ENCODE measurements at places on chromosomes 12 and 14.

DNA sequence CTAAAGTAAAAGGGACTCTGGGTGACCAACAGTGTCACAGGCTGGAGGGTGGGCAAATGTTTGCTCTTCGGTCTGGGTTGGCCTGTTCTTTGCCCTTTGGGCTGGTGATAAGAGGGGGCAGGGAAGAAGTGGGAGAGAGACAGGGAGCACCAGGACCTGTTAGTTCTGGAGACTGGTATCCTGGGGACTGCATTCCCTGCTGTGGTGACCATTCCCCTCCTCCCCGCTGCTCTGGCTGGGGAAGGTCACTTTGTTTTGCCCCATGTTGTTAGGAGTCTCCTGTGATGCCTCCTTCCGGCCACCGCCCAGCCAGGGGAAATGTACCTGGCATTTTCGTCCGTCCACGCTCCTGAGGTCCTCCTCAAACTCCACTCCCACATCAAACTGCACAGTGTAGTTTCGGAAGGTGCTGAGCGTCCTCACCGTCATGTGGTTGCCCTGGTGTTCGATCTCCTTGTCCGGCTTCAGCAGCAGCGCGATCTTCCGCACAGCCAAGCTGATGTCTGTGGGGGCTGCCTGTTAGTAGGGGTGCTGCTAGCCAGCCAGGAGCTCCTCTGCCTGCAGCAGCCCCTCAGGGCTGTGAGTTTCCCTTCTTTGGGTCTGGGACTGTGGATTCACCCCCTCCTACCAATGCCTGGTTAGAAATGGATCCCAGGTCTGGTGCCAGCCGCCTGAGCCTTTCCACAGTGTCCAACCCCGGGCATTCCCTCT is 618 bp downstream of the RBP5 start:
- no peak for DNase-seq

DNA sequence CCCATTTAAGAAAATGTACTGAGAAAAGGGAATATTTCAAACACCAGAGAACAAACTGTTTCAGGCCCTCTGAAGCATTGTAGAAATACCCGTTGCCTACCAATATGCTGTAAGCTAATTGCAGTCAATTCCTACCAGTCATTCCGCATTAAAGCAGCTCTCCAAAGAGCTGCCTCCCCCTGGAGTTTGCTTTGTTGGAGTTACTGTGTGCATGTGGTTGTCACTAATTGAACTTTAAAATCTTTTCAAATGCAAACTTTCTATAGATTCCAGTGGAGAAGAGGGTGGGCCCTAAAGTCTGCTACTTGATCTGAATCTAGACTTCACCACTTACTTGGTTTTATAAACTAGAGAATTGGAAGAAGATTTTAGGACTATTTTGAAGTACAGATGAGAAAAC is 112.7 kb downstream of the PLXNC1 start:
- no peak for DNase-seq

- DNase-seq = no peak
Measured at GRCh38 chr12:15535352-15535781, 213.1 kb downstream of the PTPRO start.

- DNase-seq = no peak
Measured at GRCh38 chr12:120075034-120075616, 41.4 kb downstream of the RAB35 start.

DNA sequence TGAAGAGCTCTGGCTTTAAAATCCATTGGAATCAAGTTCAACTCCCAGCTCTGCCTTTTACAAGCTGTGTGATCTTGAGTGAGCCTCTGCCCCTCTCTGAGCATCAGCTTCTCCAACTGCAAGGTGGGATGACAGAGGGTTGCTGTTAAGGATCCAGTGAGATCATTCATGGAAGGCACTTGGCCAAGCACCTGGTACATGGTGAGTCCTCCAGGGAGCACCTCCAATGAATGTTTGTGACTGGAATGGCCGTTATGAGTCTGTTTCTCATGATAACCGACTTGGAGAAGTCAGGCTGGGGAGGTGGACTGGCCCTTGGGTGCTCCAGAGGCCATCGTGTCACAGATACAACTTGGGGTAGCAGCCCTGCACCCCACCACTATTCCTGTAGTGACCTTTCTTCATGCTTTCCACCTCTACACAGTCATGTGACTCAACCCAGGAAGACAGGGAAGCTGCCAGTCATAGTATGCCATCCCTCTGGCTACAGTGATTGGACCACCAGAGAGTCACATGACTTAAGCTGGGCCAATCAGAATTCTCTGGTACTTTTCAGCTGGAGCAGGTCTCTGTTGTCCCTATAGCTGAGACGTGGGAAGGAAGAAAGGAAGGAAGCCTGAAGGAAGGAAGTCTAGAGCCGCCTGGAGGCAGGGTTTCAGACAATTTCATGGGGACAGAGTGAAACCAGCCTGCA is 146.5 kb upstream of the MYL2 start:
- no peak for DNase-seq

DNA sequence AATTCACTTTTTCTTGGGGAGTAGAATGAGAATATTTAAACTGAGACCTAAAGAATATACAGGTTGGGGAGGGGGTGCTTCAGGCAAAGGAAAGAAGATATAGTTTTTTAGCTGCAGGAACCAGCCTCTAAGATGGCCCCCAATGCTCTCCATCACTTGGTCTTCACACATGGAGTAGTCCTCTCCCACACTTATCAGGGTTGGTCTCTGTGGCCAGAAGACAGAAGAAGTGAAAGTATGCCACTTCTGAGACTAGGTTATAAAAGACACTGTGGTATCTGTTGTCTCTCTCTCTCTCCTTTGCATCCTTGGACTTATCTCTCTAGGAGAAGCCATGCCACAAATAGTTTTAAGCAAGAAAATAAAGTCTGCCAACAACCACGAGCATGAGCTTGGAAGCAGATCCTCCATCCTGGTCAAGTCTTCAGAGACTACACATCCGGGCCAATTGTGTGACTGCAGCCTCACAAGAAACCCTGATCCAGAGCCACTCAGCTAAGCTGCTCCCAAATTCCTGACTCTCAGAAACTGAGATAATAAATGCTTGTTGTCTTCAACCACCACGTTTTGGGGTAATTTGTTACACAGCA is 18.0 kb downstream of the PUS7L start:
- DNase-seq = no peak

Measured in D721Med (cell line).